ENCODE measurements at places on chromosomes 2 and 18.

- no peak for DNase-seq
These were observed 1400.4 kb downstream of the SUCLG1 start for GRCh38 chr2:83058683-83059082.

GRCh38 chr2:16211341-16211740, 271.0 kb downstream of the MYCN start:
- DNase-seq = no peak

GRCh38 chr2:162244541-162245031, 1.3 kb upstream of the FAP start:
- no peak for DNase-seq

GRCh38 chr2:191862156-191862775, 15.4 kb upstream of the CAVIN2 start:
- DNase-seq = no peak

DNA sequence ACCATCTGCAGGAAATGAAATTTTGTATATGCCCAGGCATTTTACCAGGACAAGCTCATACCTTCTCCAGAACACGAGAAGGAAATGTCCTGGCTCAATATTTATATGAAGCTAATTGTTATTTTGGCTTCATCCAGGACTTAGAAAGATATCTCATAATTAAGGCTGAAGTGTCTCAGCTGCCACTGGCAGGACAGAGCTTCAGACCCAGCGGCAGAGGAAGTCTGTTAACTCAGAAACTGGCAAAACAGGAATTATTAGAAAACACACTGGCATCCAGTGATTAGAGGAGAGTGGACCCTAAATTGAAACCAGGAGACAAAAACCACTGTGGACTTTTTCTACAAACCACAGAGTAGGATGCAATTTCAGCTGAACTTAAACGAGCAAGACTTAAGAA, 329.7 kb downstream of the CYRIA start:
- DNase-seq = no peak

- no peak for DNase-seq
These were observed 23.3 kb upstream of the ST3GAL5 start for GRCh38 chr2:85911814-85912692.

GRCh38 chr2:62495761-62496160, 10.2 kb downstream of the TMEM17 start:
- DNase-seq = no peak

- no peak for DNase-seq
These were observed 60.5 kb downstream of the CDK15 start for GRCh38 chr2:201866643-201867473.

GRCh38 chr2:42086500-42086953, 38.7 kb downstream of the PKDCC start:
- no peak for DNase-seq

GRCh38 chr2:6657855-6658254, 207.9 kb downstream of the CMPK2 start:
- no peak for DNase-seq

- DNase-seq = no peak
These were observed 224.8 kb upstream of the SOX11 start for GRCh38 chr2:5467178-5467905.

DNA sequence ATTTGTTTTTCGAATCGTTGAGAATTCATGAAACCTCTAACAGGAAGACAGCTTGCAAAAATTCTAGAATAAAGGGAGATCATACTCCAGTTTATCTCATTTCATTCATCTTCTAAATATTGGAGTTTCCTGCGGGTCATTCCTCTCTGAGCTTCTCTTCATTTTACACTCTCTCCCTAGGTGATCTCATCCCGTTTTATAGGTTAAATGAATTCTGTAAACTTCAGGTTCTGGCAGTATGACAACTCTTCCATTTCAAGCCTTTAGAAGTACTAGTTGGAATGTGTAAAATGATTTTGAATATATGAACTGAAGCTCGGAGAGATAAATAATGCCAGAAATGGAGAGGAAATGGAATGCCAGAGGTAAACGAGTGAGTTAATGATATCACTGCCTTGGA, 312.4 kb downstream of the METTL4 start:
- DNase-seq = no peak

DNA sequence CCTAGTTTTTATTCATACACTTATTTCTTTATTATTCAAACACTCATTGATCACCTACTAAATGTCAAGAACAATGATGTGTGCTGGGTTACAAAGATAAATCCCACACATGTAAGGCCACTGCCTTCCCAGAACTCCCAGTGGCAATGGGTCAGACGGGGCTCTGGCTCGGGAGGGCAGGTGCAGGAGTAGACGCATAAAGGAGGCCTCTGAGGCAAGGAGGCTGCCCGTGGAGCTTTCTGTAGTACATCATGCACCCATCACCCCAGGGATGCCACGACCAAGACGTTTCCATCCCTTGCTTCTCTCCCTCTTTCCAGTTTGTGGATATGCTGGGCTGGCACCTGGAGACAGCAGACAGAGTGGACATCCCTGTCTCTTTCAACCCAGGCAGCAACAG, 153.2 kb upstream of the TTC39C start:
- no peak for DNase-seq

DNA sequence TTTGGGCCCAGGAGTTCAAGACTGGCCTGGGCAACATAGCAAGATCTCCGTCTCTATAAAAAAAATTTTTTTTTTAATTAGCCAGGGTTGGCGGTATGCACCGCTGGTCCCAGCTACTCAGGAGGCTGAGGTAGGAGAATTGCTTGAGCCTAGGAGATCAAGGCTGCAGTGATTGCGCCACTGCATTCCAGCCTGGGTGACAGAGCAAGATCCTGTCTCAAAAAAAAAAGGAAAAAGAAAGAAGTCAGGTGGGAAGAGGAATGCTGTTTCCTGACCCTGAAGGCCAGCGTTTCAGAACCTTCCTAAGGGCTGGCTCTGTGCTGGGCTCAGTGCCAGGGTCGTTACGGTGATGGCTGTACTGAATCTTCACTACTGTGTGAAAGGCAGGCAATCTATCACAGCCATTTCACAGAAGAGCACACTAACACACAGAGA, 35.0 kb upstream of the AGAP1 start:
- peak; percentile 8 for DNase-seq

DNA sequence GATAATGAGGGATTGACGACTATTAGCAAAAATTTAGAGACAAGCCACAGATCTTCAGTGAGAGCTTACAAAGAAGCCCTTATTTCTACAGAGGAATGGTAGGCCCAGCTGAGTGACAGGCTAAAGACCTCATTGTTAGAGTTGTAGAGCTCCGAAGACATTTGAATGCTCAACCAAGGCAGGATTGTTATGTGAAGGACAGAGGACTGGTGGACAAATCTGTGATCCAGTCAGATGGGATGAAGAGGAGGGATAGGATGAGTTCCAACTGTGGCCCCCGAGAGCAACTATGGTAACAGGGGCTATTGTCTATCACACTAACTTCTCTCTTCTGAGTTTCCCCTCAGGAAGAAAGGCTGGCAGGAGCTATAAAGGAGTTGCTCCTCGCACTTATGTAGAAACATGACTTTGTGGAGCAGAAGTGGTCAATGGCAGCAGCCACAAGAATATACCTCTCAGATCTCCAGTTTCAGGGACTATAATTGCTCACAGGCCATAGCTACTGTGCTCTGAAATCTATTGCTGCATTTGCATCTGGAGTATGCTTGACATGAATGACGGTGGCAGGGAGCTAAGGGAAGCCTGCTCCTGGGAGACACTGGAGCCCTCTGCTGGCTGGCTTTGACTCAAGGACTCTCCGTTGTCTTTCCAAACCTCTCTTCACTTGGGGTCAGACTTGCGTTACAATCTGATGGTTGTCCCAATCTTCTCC, 50.3 kb upstream of the GREB1L start:
- peak; percentile 76 for DNase-seq

DNA sequence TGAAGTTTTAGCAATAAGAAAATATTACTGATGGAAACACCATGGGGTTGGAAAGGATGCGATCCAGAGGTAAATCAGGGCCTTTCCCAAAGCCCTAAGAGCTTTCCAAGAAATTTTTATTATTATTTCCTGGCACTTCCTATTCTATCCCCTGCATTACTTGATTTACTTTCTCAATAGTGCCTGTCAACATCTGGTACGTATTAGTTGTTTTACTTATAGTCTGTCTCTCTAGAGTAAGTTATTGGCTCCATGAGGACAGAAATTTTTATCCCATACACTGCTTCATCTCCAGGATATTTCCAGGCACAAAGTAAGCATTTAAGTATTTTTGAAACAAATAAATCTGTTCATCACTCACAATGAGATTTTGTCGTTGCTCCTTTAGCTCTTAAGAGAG, 18.1 kb downstream of the PPP4R1 start:
- no peak for DNase-seq

GRCh38 chr2:11558214-11558886, 24.5 kb downstream of the GREB1 start:
- DNase-seq = no peak

GRCh38 chr2:15038366-15039364, 406.1 kb downstream of the LRATD1 start:
- DNase-seq = no peak

DNA sequence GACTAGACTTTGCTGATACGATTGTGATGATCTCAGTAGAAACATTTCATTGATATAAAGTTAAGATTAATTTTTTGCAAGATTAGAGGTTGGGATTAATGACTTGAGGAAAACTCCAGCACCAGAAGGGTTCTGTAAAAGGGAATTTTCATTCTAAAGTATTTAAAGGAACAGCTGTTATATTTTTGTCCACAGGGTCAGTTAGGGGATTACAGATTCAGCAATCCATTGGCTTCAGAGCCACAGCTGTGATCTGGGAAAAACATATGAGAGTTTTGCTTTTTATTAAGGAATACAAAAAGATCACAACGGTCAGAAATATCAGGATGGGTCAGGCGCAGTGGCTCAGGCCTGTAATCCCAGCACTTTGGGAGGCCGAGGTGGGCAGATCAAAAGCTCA, 19.6 kb upstream of the REV1 start:
- DNase-seq = no peak

DNA sequence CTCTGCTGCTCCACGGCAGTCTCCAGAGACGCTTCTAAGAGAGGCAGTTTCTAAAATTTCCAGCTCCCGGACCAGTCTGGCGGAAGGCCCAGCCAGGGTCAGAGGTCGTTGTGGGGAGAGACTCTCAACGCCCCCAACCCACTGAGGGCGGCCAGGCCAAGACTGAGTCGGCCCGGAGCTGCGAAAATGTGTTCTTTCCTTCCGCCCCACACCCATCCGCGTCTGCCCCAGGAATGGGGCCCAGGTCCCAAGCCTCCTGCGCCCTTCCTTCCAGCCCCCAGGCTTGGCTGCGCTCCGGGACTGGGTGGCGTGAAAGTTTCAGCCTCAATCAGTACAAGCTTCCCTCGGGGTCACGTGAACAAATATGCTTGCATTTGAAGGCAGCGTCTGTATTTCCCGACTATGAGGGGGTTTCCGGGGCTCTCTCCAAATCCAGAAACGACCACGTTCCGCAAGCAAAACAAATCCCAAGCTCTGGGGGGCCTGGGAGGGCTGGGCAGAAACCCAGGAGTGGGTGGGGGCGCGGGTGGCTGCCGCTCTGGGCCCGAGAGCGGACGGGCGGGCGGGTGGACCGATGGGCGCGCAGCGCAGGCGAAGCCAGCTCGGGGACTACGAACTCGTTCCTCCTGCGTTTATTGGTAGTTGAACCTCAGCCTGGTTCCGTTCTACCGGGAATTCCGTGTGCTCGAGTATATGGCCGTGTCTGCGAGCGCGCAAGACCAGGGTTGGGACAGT, 3.3 kb downstream of the HOXD3 start:
- DNase-seq = no peak

DNA sequence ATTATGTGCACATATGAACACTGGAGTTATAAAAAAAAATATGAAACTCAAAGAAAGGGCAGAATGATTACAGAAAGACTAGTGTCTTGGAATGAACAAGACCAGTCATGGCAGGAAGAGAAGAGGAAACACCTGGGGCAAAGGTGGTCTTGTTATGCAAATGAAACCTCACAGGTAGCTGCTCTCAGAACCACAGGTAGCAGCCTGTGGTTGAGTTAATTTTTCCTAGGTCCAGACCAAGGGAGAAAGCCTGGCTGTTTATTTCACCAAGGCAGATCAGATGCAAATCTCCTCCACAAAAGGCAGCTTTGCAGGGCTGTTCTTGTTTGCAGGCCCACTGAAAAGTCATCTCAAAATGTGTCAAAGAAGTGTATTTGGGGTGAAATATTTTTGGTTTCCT, 785.8 kb downstream of the RNF144A start:
- no peak for DNase-seq

DNA sequence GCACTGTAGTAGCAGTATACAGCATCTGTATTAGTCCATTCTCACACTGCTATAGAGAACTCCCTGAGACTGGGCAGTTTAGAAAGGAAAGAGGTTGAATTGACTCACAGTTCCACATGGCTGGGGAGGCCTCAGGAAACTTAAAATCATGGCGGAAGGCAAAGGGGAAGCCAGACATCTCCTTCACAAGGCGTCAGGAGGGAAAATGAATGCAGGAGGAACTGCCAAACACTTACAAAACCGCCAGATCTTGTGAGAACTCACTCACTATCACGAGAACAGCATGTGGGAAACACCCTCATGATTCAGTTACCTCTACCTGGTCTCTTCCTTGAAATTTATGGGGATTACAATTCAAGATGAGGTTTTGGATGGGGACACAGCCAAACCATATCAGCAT, 25.4 kb downstream of the MAP4K4 start:
- DNase-seq = no peak

GRCh38 chr18:56235481-56236013, 402.8 kb downstream of the TXNL1 start:
- no peak for DNase-seq

- no peak for DNase-seq
These were observed 56.0 kb upstream of the NFU1 start for GRCh38 chr2:69493268-69493667.

DNA sequence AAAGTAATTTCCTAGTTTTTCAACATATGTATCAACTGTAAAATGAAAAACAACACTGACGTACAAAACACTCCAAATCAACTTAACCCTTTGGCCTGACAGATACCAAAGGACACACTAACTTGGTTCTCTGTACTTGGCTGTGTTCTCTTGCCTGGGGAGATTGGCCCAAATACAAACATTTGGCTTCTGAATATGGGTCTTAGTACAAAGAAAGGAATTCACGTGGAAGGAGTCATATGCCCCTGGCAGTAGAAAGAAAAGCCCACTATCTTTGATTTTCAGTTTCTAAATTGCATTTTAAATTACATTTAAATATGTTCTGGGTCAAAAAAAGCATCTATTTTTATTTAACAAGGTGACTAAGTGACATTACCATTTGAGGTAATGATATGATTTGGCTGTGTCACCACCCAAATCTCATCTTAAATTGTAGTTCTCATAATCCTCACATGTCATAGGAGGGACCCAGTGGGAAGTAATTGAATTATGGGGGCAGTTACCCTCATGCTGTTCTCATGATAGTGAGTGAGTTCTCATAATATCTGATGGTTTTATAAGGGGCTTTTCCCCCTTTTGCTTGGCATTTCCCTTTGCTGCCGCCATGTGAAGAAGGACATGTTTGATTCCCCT, 153.6 kb upstream of the CCDC195 start:
- no peak for DNase-seq

- DNase-seq = no peak
These were observed 565.2 kb upstream of the LINC00305 start for GRCh38 chr18:64714086-64714485.

DNA sequence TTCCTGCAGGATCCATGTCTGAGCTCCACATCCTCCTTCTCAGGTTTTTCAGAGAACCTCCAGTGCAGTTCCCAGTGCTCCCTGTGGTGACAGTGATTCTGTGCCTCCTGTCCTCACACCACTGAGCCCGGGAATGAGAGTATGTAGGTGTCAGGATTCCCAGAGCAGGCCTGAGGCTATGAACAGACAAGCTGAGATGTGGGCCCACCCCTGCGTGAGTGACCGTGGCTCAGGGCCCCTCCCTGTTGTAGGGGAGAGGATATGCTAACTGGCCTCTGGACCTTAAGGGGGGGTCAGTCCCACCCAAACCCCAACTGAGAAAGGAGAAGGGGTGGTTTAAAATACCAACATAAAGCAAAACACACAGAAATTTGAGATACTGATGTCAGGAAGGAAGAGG, 104.8 kb upstream of the RAB12 start:
- DNase-seq = no peak

Measured in coronary artery (tissue), 2 donors.